ENCODE measurements at places on chromosomes 11 and 22.

GRCh38 chr11:33211153-33211552 is 46.0 kb upstream of the HIPK3 start:
- no peak for DNase-seq

- DNase-seq, result no peak
Observed at GRCh38 chr22:35305525-35306070, 5.9 kb downstream of the TOM1 start.

DNA sequence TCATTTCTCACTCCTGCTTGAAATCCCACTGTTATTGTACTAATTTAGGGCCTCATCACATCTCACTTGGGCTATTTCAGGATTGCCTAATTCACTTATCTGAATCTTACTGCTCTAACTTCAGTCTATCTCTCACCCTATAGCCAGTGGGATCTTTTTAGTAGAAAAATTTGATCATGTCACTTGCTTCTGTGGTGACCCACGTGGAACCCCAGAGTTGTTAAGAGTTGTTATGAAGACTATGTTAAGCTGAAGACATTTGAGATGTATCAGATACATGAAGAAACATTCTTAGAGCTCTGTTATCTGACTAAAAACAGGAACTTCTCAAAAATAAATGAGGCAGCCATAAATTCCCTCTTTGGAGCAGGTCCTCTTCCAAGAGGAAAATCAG is 1375.6 kb upstream of the TENM4 start:
- DNase-seq, result no peak

GRCh38 chr22:49521787-49522224 is 305.9 kb downstream of the BRD1 start:
- no peak for DNase-seq

GRCh38 chr22:19811811-19812771 is 42.6 kb downstream of the GNB1L start:
- no peak for DNase-seq

GRCh38 chr22:43537019-43537585 is 125.3 kb downstream of the MPPED1 start:
- no peak for DNase-seq

- no peak for DNase-seq
Observed at GRCh38 chr22:29625090-29625825, 21.8 kb downstream of the NF2 start.

- no peak for DNase-seq
Observed at GRCh38 chr11:34970480-34970879, 54.1 kb downstream of the PDHX start.

DNA sequence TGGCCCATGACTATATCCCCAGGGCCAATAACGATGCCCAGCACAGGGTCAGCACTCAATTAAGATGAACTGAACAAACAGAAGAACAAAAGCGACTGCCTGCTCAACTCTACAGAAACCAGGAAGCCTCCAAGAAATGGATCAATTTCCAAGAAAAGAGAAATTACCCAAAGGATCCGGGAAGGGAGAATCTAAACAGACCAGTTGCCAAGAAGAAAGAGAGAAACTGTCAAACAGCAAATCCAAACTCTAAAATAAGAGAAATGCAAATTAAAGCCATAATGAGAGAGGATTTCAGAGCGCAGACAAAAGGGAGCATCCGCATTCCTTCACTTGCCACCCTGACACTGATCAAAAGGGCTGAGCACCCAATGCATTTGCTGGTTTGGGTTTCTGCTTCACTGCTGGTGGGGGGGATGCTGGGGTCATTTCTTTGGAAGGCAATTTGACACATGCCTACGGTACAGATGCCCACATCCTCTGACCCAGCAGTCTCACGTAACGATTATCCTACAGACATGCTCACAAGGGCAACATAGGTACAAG is 37.7 kb upstream of the RFPL3 start:
- DNase-seq, result no peak

DNA sequence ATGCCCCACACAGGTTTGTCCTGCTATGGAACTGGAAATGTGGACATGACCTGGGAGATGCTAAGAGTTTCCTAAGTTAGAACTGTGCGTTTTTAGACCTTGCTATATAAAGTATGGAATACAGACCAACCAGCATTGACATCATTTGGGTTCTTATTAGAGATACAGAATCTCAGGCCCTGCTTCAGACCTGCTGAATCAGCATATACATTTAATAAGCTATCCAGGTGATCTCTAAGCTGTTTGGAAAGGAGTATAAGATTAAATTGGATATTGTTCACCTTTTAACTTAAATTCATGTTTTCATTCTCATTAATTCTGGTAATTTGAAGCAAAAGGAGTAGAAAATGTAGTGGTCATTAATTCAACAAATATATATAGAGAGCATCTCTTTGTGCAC is 6.9 kb upstream of the CNTF start:
- DNase-seq, result no peak

DNA sequence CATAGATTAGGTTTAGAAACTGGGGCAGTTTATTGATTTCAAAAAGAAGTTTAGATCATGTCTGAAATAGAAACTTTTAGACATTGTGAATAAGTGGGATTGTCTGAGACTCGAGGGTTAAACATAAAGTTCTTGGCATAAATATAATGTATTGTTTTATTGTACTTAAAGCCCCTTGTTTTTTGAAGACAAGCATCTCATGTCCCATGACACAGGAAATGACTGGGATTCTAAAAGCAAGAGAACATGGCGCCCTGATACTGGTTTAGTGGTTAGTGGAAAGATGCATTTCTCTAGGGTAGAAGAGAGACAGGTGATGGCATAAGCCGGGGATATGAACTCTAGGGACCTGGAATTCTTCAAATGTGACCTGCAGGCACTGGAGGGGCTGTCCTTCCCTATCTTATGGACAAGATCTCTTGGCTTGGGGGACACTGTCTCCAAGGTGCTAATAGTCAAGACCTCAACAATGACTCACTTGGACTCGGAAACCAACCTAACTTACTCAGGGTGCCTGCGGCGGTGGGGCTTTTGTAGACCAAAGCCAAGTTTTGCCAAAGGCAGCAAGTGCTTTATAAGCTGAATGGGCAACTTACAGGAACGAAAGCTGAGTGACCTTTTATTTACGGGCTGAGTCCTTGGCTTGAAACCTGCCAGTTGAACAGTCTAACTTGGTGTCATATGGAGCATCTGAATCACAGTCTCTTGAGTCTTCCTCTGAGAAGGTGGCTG is 48.2 kb downstream of the UBASH3B start:
- peak; percentile 45 for DNase-seq

GRCh38 chr22:29735416-29735815 is 15.6 kb downstream of the CABP7 start:
- no peak for DNase-seq

DNA sequence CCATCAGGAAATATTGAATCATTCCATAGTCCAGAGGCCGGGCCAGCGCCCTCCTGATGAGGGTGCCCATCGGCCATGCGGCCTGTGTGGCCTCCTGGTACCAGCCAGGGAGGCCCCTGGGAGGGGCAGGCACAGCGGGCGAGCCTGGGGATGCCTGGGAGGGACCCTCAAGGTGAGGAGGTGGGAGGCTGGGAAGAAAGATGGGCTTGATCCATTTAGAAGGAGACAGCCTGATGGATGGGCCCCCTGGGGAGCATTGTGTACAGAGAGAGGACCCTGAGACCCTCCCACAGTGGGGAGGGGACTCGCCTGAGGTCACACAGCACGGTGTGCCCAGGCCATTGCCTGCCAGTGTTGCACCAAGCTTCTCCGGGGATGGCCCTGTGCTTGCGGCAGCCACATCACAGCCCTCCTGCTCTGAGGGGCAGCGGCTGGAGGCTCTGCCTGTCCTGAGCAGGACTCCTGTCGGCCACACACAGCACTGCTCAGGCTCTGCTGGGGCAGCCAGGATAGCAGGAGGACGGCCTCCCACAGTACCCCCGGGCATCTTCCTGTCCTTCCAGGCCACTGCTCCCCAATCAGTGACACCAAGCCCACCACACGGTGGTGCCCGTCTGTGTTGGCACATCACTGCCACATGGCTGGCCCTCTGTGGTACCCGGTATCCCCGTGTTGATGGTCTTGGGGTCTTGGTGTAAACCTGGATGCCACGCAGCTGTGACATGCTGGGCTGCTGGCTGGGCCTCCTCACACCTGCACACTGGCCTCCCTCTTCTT is 290.0 kb downstream of the TBC1D22A start:
- DNase-seq, result no peak

DNA sequence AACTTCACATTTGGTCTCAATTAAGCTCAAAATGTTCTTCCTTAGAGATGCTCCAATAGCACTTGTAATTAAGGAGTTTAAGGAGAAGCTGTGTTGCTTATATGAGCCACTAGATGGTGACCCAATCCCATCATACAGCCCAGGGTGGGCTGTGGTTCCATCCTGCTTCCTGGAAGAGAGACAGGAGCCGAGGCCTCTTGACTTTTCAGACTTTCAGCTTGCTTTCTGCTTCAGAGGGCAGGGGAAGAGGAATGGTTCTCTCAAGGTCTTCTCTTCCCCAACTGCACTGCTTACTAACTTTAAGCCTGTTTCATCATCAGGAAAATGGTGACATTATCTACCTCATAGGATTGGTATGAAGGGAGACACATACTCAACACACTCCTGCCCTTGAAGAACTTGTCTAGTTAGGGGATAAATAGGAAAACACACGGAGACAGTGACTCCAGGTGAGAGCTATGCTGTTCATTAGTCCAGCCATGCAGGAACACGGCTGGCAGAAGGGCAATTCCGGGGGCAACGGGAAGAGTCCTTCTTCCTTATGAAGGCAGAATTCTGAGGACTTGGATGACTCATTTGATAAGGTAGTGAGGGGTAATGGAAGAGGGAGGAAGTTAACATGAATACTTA is 20.1 kb downstream of the TMEM218 start:
- DNase-seq, result no peak

- DNase-seq, result no peak
Observed at GRCh38 chr11:47506373-47506772, 46.6 kb downstream of the CELF1 start.

DNA sequence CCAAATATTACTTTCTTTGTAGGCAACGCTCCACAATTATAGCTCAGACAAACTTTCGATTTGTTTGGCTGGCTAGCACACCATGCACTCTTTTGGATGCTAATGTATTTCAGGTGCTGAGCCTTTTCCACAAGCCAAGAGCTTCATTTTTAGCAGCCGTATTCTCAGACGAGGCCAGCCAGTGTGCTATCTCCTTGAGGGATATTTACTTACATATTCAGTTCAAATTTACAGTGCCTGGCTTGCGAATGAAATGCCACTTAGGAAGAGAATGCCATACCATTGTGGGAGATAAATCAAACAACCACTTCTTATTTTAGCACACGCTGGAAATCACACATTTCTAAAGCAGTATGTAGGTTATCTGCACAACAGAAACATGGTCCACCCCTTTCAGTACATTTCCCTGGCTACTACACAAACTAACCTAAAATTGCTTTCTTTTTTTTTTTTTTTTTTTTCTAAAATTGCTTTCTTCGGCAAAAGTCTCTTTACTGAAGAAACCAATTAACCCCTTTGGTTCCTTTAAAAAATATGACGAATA is 236.9 kb downstream of the CADM1 start:
- no peak for DNase-seq

DNA sequence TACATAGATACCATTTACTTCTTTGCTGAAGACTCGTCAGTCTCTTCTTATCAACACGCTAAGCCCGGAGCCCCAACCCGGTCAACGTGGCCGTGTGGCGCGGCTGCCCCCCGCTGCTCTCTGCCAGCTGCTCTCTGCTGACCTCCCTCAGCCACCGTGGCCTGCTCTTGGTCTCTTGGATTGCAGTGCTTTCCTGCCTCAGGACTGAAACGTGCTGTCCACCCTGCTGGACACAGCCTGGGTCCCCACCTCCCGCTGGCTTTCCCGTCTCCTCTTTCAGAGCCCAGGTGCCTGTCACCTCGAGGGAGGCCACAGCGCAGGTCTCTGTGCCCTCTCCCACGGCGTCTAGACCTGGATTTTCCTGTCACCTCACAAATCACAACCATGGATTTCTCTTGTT is 388.1 kb upstream of the B3GAT1 start:
- DNase-seq, result no peak

DNA sequence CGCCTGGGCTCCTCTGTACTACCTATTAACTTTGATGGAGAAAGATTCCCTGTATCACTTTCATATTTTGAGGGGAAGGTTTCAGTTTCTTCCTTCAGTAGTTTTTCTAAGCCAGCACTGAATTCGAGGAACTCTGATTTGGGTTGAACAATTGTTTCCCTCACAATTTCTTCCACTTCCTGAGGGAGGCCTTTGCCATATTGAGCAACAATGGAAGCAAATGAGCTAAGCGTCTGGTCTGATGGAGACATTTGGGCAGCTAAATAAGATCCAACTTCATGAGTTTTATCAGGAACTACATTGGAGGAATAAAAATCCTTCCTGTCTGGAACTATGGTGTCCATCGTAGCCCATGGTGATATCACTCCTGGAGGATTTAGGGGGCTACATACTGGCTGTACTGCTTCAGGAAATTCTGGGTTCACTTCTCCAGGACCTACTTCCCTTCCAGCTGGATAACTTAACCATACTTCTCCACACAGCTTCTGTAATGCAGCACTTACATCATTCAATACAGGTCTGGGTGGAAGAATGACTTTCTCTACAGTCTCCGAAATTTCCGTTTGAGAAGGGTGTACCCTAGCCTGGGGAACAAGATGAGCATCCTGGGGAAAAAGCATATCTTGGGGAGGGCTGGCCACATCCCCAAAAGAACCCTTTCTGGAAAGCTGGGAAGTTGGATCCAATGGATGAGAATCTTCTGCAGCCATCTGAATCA is 38.9 kb upstream of the CCDC89 start:
- DNase-seq, result no peak

- DNase-seq, result no peak
Observed at GRCh38 chr11:313787-314553, at the start of gene IFITM1. Gene IFITM1, plus strand, starts transcription at chr11:314040. Its CDS starts 131 bp downstream, at chr11:314171.

DNA sequence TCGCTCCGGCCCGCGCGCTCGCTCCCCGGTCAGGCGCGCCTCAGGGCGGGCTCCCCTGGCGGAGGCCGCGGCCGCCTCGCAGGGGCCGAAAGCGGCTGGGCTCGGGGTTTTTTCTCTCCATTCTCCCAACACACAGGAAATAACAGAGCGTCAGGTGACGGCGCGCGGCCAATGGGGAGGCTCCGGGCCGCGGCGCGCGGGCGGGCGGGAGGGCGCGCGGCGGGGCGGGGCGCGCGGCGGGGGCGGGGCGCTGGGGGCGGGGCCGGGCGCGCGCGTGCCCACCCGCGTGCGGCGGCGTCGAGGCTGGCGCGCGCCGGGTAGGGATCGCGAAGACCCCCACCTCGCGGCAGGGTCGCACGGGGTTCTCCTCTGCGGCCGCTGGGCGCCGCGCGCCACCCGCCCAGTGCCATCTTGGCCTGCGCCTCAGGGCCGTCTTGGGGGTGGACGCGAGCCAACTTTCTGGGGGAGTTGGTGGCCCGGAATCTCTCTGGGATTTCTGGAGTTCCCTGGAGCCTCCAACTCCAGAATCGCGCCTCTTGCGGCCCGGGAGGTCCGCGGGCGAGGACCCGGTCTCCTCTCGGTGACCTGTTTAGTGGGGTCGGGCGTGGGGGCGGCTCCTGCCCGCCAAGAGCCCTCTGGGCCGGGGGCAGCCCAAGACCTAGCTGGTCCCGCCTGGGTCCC is at the start of gene TCF20:
TCF20 (minus strand) TSS at position 144 of the 681 bp plus-strand sequence. CDS start 55,348 bp downstream, outside the sequence.
- peak; percentile 67 for DNase-seq

DNA sequence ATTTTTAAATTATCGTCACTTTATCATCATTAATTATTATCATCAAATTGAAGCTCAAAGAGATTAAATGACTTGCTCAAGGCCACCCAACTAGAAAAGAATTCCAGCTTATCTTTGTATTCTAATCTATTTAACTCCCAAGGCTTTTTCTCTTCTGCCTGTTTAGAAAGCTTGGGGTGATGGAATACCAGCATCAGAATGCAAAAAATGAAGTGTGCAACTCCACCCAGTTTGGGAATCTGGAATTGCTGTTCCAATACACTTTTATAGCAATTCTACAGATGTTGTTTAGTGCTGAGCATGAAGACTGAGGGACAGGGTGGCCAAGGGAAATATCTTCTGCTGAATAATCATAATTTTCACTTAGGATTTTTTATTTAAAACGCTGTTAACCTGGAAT is 97.2 kb upstream of the FIBIN start:
- DNase-seq, result no peak
